MG63 (cell line): ENCODE measurements at places on chromosomes 12 and 14.

DNA sequence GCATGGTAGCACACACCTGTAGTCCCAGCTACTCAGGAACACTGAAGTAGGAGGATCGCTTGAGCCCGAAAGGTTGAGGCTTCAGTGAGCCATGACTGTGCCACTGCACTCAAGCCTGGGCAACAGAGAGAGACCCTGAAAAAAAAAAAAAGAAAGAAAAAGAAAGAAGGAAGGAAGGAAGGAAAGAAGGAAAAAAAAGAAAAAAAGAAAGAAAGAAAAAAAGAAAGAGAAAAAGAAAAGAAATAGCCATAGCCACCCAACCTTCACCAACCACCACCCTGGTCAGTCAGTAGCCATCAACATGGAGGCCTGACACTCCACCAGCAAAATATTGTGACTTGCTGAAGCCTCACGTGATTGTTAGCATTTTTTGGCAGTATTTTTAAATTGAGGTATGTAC is 21.4 kb upstream of the TMEM263 start:
- no peak for DNase-seq

GRCh38 chr12:19970116-19970515 is 398.2 kb upstream of the PDE3A start:
- DNase-seq, result no peak

- no peak for DNase-seq
These were observed 74.2 kb downstream of the TMTC1 start for GRCh38 chr12:29709496-29710040.

DNA sequence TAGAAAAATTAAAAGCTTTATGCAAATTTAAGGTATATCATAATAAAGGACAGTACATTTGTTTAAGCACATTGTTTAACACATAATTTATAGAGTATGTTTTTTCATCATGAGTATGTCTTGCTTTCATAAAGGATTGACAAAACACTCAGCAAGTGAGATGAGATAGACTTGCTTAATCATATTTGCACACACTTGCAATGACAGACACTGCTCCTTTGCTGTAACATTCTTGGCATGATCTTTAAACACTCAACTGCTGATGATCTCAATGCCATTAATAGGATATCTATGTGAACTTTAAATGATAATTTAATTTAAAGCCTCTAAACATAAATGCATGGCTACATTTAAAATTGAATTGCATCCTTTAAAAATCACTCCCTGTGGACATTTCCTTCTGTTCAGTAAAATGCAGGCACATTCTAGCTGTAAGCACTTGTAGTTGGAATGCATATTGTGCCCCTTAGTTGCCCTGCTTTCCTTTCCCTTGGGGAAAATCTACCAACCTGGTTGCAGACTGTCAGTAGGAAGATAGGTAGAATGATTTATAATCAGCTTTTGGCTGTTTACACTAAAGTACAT is 979.0 kb downstream of the TMTC2 start:
- DNase-seq, result no peak

- peak; percentile 62 for DNase-seq
These were observed 1.2 kb downstream of the KHNYN start for GRCh38 chr14:24430682-24431568.

- DNase-seq, result peak; percentile 68
These were observed 11.3 kb downstream of the BDKRB1 start for GRCh38 chr14:96267336-96267735.

GRCh38 chr12:50051101-50051806 is 6.1 kb upstream of the ASIC1 start:
- no peak for DNase-seq

- DNase-seq, result no peak
These were observed 17.8 kb upstream of the RPS6KA5 start for GRCh38 chr14:91078095-91078737.

DNA sequence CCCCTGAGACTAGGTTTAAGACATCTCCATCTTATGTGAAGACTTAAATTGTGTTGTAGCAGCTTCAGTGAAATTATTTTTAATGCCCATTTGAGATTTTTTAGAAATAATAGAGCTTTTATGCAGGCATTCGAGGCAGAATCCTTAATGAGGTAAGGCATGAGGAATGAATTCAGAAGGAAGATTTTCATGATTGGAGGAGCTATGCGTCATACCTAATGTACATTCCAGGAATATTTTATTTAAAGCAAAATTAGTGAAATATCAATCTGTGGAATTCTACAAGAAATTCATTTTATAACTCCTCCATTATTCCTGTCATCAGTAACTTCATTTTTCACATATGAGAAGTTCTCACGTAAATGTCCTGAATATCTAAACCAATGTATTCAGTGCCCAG is 36.0 kb upstream of the GARIN6 start:
- no peak for DNase-seq

GRCh38 chr12:108921946-108922345 is 42.1 kb downstream of the DAO start:
- DNase-seq, result no peak

- DNase-seq, result no peak
These were observed 11.5 kb downstream of the DUSP16 start for GRCh38 chr12:12551115-12551514.

DNA sequence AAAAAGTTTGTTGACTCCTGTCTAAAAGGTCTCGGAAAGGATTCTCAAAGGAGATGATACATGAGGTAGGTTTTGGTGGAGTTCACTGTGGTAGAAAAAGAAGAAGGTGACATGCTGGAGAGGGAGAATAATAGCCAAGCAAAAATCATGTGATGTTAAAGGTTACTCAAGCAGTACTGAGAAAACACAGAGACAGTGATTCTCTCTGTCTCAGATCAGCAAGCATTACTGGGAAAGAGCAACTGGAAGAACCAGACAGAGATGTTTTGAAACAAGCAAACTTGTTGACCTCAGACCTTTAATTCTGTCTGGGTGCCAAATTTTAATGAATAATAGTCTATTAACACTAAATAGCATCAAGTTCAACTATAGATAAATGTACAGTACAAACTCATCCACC is 183.5 kb upstream of the PLEKHG7 start:
- no peak for DNase-seq

GRCh38 chr12:57888409-57889157 is 42.1 kb upstream of the CTDSP2 start:
- peak; percentile 62 for DNase-seq

- DNase-seq, result no peak
These were observed 6.2 kb downstream of the CHST11 start for GRCh38 chr12:104462931-104463339.

DNA sequence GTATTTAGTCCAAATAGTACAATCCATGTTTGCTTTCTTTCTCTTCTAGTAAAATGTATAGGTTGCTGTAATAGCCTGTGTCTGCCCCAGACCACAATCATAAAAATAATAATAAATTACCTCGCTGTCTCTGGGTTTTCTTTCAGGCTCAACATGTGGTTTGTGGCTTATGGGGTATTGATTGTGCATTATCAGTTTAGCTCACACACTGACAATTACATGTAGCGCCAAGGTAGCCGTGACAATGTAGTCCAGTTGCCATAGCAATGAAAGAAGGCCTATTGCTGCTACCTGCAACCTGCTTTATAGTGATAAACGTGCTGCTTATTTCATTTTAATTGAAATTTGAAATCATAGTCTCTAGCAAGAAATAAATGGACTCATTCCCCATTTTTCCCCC is 1009.8 kb downstream of the NRXN3 start:
- DNase-seq, result no peak

GRCh38 chr14:89773644-89774316 is 180.8 kb downstream of the EFCAB11 start:
- peak; percentile 62 for DNase-seq

DNA sequence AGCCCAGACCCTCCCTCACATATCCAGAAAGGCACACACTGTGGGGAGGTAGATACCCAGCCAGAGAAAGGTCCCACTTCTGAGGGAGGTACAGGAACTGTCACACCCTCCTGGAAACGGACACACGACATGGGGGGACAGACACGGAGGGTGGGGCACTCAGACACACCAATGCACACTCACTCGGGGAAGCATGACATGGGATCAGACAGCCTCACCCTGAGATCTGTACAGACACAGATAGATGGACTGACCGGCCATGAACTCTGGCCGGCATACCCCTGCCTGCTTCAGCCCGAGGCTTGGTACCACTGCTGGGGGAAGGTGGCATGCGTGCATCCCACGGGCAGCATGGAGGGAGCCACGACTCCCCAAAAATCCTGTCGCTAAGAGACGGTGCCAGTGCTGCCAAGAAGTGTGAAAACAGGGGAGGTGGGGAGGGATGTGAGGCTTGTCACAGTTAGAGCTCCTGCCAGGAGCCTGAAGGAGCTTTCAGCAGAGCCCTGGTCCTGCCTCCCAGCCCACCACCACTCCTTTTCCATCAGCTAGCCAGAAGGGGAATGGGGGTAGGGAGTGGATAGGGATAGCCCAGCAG is 571 bp downstream of the CPNE6 start:
- DNase-seq, result no peak

GRCh38 chr14:39876916-39877315 is 444.7 kb upstream of the FBXO33 start:
- DNase-seq, result no peak
